Activated naive CD4-positive, alpha-beta T cell treated with anti-CD3 and anti-CD28 coated beads, Interleukin-2, amount 10 ng/mL, durations not matched to agents 7 days and 5 days (primary cell): ENCODE measurements at places on chromosomes 13 and 19.

- H3K4me1 ChIP-seq = no peaks in the 10 kb centered on the region
- no peak for DNase-seq
- no peak overlapping the region for H3K27ac ChIP-seq
- no peak overlapping the region for H3K4me3 ChIP-seq
- no peaks in the 10 kb centered on the region for H3K27me3 ChIP-seq
- H3K36me3 ChIP-seq = no peaks in the 10 kb centered on the region
Measured at GRCh38 chr13:34345258-34345965, 527.5 kb downstream of the RFC3 start.

GRCh38 chr19:17743874-17744580, 7.2 kb upstream of the FCHO1 start:
- no peak overlapping the region for H3K4me3 ChIP-seq
- no peak for DNase-seq
- H3K27me3 ChIP-seq = no peaks in the 10 kb centered on the region
- peaks cover 34% of the 10 kb centered on the region for H3K4me1 ChIP-seq

DNA sequence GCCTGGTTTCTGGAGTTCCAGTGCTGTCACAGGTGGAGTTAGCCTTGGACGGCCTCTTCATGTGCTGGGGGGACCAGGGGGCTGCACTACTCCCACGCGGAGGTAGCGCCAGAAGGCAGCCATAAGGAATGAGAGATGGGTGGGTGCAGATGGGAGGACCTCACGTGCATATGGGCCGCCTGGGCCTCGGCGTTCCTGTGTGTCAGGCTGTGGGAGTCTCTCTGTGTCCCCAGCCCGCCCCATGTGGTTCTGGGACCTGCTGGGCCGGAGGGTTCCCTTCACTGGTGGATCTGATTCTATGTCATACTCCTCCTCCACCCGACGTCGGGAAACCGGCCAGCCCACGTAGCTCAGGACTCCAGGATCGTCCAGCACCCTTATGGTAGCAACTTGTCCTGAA, 149.0 kb upstream of the SOX1 start:
- no peaks in the 10 kb centered on the region for H3K36me3 ChIP-seq
- H3K27ac ChIP-seq = no peak overlapping the region
- DNase-seq = no peak
- no peak overlapping the region for H3K4me3 ChIP-seq
- no peaks in the 10 kb centered on the region for H3K4me1 ChIP-seq

- H3K4me3 ChIP-seq = no peak overlapping the region
- H3K4me1 ChIP-seq = peaks cover 2% of the 10 kb centered on the region
- H3K27ac ChIP-seq = no peak overlapping the region
- H3K36me3 ChIP-seq = peaks cover 15% of the 10 kb centered on the region
Measured at GRCh38 chr19:40673397-40673796, 17.1 kb downstream of the NUMBL start.

DNA sequence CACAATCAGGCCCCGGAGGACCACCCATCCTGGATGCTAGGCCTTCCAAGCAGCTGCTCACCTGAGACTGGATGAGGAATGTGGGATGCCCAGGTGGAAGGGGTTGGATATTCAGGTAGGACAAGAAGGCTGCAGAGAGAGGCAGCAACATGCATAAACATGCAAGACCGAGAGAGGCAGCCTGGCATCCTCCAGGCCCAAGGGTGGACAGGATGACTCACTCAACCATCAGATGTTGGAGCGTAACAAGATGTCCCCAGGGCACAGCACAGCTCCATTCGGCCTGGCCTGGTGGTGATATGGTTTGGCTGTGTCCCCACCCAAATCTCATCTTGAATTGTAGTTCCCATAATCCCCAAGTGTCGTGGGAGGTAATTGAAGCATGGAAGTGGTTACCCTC, 10.0 kb upstream of the CABP5 start:
- no peak for DNase-seq
- no peak overlapping the region for H3K4me3 ChIP-seq
- H3K27ac ChIP-seq = no peak overlapping the region
- H3K27me3 ChIP-seq = no peaks in the 10 kb centered on the region

GRCh38 chr19:7894612-7895309, 6.5 kb downstream of the LRRC8E start:
- H3K27me3 ChIP-seq = peaks cover 53% of the 10 kb centered on the region
- no peak overlapping the region for H3K27ac ChIP-seq
- H3K4me1 ChIP-seq = no peaks in the 10 kb centered on the region
- no peak for DNase-seq

GRCh38 chr13:66212511-66212910, 1017.6 kb downstream of the PCDH9 start:
- H3K4me1 ChIP-seq = no peaks in the 10 kb centered on the region
- no peak overlapping the region for H3K27ac ChIP-seq
- H3K4me3 ChIP-seq = no peak overlapping the region
- no peaks in the 10 kb centered on the region for H3K27me3 ChIP-seq
- no peaks in the 10 kb centered on the region for H3K36me3 ChIP-seq

DNA sequence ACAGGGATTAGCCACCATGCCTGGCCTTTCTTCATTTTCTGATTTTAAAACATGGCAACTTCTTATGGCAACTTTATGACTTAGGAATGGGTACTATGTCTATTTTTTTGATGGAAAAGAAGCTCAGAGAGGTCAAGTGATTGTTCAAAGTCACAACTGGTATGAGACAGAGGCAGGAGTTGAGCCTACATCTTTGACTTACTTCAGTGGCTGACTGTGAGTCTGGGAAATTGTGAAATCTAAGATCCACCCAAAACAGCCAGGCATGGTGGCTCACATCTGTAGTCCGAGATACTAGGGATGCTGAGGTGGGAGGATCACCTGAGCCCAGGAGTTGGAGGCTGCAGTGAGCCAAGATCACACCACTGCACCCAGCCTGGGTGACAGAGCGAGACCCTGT, 2.4 kb upstream of the ACTL9 start:
- peak overlapping the region; percentile 42 for H3K27ac ChIP-seq
- DNase-seq = no peak
- H3K27me3 ChIP-seq = peaks cover 31% of the 10 kb centered on the region
- H3K4me3 ChIP-seq = no peak overlapping the region
- peaks cover 9% of the 10 kb centered on the region for H3K36me3 ChIP-seq
- peaks cover 82% of the 10 kb centered on the region for H3K4me1 ChIP-seq

DNA sequence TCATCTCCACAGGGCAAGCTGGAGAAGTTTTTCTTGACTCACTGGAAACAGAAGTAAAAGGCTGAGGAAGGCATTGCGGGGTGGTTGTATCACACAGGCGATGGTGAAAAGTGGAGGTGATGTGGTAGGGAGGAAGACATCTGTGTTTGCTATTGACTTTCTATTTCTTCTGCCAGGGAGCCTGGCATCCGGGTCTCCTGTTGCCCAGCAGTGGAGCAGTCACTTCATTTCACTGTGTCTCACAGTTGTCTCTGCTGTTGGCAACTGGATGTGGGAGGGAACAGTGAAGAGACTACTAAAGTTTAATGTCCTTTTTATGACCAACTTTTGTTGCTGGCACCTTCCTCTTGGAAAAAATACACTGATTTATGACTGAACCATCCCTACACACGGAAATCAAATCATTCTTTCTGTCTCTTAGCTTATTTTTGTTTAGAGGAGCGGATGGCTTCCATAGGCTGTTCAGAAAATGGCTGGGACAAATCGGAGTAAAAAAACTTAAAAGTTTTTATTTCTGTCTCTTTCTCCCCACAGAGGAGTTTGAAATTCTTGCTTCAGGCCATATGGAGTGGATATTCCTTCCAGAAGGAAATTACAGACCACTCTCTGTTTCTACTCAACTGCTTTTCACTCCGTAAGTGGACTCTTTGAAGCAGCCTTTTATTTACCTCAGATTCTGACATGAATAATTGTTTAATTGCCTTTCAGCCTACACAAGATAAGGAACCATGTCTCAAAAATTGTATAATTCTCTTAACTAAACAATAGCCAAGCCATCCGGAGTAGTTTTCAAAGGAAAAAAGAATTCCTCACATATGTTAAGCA, 23.8 kb upstream of the MEDAG start:
- H3K4me1 ChIP-seq = peaks cover 3% of the 10 kb centered on the region
- no peak overlapping the region for H3K4me3 ChIP-seq
- no peaks in the 10 kb centered on the region for H3K36me3 ChIP-seq
- no peak overlapping the region for H3K27ac ChIP-seq

GRCh38 chr13:108895220-108895704, 265.9 kb downstream of the MYO16 start:
- H3K27ac ChIP-seq = no peak overlapping the region
- H3K27me3 ChIP-seq = peaks cover 8% of the 10 kb centered on the region
- no peaks in the 10 kb centered on the region for H3K36me3 ChIP-seq
- peaks cover 14% of the 10 kb centered on the region for H3K4me1 ChIP-seq
- DNase-seq = no peak

DNA sequence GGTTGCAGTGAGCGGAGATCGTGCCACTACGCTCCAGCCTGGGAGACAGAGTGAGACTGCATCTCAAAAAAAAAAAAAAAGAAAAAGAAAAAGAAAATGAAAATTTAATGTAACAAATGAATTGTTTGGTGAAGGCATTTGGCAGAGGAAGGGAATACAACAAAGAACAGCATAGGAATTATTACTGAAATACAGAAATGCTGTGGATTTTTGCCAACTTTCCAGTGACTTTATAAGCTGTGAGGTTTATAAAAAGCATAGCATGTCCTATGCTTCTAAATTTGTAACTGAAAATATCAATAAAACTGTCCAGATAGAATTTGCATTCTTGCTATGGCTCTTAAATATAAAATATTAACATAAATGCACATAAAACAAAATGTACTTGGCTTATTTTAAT, 112.9 kb upstream of the IRS2 start:
- H3K4me3 ChIP-seq = no peak overlapping the region
- no peaks in the 10 kb centered on the region for H3K4me1 ChIP-seq
- no peak for DNase-seq
- peaks cover 4% of the 10 kb centered on the region for H3K27me3 ChIP-seq
- H3K36me3 ChIP-seq = no peaks in the 10 kb centered on the region
- H3K27ac ChIP-seq = no peak overlapping the region

DNA sequence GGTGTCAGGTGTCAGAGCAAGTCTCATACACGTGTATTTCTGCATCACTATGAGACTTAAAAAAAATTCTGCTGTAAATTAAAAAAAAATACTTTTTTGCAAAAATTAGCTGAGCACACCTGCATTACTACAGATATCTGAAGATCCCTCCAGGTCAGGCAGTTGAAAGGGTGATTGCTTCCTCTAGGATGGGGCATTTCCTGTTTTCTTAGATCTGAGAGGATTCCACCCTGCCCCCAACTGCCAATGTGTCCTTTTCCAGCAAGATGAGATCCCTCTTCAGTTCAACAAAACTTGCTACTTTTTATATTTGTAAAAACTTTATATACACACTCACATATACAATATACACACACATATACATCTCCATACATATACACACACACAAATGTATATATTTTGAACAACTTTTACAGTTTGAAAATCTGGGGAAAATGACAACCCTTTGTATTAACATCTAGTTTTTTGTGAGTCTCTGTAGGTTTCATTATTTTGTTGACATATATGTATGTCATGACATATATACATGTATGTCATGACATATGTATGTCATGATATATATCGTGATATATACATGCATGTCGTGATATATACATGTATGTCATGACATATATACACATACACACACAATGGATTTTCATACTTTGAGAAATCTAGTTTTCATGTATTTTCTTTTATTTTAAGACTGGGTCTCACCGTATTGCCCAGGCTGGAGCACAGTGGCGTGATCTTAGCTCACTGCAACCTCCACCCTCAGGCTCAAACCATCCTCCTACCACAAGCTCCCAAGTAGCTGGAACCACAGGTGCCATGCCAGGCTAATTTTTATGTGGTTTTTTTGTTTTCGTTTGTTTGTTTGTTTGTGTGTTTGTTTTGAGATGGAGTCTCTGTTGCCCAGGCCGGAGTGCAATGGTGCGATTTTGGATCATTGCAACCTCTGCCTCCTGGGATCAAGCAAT, 17.8 kb downstream of the ZNF813 start:
- H3K27me3 ChIP-seq = no peaks in the 10 kb centered on the region
- H3K4me3 ChIP-seq = no peak overlapping the region
- no peaks in the 10 kb centered on the region for H3K4me1 ChIP-seq
- peaks cover 81% of the 10 kb centered on the region for H3K36me3 ChIP-seq
